ENCODE measurements at places on chromosomes 13 and 19.

- DNase-seq: no peak
These were observed 15.8 kb downstream of the BRD4 start for GRCh38 chr19:15316498-15316897.

DNA sequence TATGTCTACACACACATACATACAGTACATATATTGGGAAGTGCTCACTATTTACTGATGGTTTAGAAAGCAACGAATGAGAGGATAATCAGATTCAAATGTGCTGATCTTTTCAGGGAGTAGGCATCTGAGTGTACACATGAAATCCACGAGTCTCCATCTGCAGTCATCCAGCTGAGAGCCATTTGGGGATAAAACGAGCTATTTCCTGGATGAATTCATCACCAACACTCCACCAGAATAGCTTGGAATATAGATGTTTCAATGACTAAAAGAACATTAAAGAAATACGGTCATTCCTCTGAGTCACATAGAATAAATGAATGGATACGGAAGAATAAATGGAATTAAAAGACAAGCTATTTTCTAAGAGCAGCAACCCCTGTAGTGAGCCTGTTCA, 721.6 kb upstream of the ARGLU1 start:
- no peak for DNase-seq

DNA sequence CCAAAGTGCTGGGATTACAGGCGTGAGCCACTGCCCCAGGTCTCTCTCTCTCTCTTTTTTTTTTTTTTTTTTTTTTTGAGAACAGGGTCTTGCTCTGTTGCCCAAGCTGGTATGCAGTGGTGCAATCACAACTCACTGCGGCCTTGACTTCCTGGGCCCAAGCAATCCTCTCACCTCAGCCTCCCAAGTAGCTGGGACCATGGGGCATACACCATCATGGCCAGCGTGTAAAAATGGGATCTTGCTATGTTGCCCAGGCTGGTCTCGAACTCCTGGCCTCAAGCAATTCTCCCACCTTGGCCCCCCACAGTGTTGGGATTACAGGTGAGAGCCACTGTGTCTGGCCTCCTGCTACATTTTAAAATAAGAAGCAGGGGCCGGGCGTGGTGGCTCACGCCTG, 19.1 kb upstream of the FBN3 start:
- no peak for DNase-seq

DNA sequence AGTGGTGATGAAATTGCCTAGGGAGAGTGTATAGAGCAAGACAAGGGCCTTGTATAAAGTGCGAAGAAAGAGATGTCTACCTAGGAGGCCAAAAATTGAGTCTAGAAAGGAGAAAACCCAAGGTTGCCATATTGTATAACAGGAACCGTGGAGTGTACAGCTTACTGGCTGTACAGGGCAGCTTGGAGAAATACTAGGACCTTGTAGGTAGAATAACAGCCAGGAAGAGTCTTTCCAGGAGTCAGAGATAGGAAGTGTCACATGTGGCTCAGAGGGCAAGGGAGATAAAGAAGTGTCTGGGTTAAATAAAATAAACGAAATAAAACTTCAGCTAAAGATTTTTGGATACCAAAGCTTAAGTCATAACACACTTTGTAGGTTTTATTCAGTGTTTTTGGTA, 12.4 kb downstream of the CDK8 start:
- no peak for DNase-seq

DNA sequence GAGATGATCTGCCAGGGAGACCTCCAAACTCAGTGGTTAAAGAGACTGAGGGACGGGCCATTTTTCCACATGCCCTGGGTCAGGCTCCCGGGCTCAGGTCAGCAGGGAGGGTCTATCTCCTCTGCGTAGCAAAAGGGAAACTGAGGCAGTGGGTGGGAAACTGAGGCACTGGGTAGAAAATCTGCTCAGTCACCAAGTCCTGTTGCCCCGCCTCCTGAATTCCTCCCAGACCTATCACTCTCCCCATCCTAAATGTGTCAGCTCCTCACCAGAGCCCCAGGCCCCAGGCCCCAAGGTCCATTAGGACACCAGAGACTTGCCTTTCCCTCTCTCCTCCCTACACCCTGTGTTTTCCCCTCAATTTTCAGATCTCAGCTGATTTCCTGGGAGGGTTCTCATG, 2.4 kb downstream of the CD320 start:
- DNase-seq: no peak
